ENCODE measurements at places on chromosomes 16 and 17.

DNA sequence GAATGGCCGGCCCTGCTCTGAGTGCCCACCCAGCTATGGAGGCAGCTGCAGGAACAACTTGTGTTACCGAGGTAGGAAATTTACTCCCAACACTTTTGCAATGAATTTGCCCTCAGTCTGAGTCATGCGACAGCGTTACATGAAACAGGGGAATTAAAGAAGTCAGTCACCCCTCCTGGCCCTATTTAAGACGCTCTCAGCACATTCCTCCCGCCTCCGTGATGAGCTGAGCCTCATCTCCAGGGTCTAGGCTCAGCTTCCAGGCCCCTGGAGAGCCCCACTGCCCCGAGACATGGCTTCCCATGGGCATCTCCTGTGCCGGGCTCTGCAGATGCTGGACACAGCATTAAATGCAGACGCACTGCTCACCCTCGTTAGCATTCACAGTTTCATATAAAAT is 35.0 kb downstream of the CRISPLD2 start:
- no peak for DNase-seq

DNA sequence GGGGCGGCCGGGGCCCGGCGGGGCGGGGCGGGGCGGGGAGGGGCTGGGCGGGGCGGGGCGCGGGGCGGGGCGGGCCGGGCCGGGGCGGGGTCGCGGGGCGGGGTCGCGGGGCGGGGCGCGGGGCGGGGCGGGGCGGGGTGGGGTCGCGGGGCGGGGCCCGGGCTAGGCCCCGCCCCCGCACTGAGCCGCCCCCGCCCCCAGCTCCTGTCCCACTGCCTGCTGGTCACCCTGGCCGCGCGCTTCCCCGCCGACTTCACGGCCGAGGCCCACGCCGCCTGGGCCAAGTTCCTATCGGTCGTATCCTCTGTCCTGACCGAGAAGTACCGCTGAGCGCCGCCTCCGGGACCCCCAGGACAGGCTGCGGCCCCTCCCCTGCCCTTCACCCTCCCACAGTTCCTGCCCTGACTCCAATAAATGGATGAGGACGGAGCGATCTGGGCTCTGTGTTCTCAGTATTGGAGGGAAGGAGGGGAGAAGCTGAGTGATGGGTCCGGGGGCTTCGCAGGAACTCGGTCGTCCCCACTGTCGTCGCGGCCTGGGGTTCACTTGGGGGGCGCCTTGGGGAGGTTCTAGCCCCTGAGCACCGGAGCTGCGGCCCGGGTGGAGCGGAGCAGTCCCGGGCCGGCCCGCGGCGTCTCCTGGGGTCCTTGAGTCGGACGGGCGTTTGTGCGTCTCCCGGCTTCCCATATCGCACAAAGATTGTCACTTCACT is 795 bp upstream of the HBM start:
- no peak for DNase-seq

GRCh38 chr17:45341533-45342158 is 24.8 kb upstream of the MAP3K14 start:
- DNase-seq = no peak

GRCh38 chr17:49333804-49334203 is 28.2 kb downstream of the ZNF652 start:
- no peak for DNase-seq

DNA sequence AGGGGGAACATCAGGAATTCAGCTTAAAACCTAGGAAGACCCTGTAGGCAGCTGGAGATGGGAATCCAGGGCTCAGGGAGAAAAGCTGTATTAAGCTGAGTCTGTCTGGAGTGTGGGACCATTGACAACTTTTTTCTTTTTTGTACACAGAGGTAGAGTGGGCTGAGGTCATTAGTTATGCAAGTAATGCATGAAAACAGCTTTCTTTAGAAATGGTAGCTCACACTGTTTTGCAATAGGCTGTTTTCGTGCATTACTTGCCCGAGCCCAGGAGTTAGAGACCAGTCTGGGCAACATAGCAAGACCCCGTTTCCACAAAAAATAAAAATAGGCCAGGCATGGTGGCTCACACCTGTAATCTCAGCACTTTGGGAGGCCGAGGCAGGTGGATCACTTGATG is 46.5 kb downstream of the KATNIP start:
- no peak for DNase-seq

DNA sequence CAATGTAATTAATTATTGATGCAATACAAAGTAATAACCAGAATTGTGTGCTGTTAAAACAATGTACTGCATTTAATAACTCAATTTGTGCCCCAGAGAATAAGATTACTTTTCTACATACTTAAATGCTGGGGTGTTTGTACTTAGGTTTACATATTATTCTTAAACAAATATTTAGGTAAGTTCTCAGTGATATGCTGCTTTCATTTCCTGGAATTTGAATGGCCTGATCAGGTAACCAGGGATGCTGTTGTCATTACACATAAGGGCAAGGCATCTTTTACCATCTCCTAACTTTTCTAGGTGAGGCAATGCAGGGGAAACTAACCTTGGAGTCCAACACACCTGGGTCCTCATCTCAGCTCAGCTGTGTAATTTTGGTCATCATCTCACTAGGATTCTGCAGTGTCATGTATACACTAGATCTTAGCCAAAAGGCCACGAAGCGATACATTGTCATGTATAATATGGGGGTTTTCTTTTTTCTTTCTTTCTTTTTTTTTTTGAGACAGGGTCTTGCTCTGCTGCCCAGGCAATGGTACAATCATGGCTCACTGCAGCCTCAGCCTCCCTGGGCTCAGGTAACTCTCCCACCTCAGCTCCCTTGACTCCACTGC is 45.2 kb downstream of the MYO1D start:
- DNase-seq = no peak

Measured in CD4-positive, alpha-beta T cell treated with Interleukin-4 for 1 hour (primary cell).